ENCODE measurements at places on chromosomes 12 and 14.
A peak's percentile ranks its signal among the peaks of the same experiment; 100 is the strongest.

GRCh38 chr12:22529281-22530060 is 14.9 kb downstream of the C2CD5 start:
- no peak for DNase-seq

GRCh38 chr14:104941508-104942365 is 17.1 kb downstream of the PLD4 start:
- DNase-seq = no peak

GRCh38 chr14:30349520-30349919 is 209.4 kb upstream of the G2E3 start:
- no peak for DNase-seq

DNA sequence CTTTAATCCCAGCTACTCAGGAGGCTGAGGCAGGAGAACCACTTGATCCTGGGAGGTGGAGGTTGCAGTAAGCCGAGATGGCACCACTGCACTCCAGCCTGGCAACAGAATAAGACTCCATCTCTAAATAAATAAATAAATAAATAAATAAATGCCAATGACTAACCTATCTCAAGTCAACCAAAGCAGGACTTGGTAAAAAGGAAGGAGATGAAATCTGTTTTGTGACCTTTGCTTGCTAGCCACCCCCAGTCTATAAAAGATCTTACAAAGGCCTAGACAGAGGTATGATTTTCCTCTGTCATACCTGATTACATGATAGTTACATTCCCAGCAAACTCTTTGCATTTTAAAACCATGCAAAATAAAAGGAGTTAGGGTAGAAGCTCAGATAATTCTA is 13.5 kb upstream of the METTL17 start:
- no peak for DNase-seq

DNA sequence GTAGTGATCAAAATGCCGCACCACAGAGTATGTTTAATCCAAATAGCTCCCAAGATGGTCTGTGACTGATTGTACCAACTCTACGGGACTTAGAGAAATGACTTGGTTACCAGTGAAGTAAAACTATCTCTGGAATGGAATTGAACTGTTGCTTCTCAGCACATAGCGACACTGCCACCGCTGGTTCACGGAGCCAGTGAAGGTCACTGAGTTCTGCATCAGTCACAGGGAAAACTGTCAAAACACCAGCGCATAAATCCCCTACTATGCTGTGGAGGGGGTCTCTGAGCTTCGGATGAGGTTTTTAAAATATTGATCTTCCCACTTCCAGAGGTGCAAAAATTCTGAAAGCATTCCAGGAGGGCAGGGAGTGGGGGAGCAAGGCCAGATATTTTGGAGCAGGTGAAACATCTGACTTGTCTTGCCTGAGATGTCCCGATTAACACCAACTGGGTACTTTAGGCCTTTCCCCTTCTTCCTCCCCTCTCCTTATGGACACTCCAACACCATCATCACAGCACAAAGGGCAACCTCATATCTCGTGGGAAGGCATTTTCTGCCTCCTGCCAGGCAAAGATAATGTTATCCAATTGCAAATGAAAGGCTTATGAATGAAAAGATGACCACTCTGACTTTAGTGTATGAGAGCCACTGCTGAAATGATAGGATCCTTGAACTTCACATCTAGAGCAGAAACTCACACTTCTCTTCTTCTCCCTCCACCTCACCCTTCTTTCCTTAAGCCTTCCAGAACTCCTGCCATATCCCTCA is 2.0 kb upstream of the PLXNC1 start:
- no peak for DNase-seq

DNA sequence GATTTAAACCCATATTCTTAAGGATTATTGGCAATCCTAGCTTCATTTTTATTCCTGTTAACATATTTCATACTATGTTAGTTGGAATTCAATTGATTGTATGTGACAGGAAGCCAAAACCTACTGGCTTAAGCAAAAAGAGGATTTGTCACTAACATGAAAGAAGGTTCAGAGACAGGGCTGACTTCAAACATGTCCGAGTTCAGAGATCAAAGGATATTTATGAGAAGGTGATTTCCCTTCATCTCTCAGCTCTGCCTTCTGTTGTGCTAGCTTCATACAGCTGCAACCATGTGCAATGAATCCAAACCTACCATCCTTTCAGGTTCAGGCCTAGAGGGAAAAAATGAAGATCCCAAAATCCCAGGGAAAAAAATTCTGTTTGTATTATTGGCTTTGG is 349.7 kb downstream of the ATP23 start:
- no peak for DNase-seq

- no peak for DNase-seq
These were observed 14.7 kb downstream of the PIK3C2G start for GRCh38 chr12:18275981-18276380.

DNA sequence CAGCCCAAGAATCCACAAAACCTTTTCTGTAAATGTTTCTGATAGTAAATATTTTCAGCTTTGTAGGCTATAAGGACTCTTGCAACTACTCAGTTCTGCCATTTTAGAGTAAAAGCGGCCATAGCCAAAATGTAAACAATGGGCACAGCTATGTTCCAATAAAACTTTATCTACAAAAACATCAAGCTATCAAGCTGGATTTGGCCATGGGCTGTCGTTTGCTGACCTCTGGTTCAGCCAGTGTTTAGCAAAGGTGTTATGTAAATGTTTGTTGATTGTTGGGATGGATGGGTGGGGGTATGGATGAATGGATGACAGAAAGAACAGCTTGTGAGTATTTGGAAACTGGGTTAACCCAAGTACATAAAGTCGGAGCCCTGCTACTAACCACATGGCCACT is 111.1 kb upstream of the VRK1 start:
- no peak for DNase-seq

- DNase-seq = no peak
These were observed 613.7 kb downstream of the DIO2 start for GRCh38 chr14:79597566-79597965.

- DNase-seq = no peak
These were observed 13.3 kb upstream of the RARG start for GRCh38 chr12:53245286-53245685.

DNA sequence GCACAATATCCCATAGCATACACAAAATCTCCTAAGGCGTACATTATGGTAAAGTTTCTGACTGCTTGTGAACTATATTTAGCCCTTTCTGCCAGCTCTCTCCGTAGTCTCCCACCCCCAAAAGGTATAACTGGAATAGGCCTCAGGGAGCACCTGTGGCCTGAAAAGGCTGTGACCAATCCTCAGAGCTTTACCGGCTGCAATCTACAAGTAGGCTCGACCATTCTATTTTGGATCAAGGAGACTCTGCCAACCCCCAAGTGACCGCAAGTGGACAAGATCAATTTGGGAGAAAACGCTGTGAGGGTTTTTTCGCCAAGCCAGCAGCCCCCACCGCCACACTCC is 1.2 kb downstream of the PPTC7 start:
- DNase-seq = no peak

GRCh38 chr12:9702255-9702654 is 30.6 kb downstream of the CLECL1 start:
- peak; percentile 53 for DNase-seq

GRCh38 chr12:14777271-14777670 is 26.0 kb downstream of the WBP11 start:
- DNase-seq = no peak

DNA sequence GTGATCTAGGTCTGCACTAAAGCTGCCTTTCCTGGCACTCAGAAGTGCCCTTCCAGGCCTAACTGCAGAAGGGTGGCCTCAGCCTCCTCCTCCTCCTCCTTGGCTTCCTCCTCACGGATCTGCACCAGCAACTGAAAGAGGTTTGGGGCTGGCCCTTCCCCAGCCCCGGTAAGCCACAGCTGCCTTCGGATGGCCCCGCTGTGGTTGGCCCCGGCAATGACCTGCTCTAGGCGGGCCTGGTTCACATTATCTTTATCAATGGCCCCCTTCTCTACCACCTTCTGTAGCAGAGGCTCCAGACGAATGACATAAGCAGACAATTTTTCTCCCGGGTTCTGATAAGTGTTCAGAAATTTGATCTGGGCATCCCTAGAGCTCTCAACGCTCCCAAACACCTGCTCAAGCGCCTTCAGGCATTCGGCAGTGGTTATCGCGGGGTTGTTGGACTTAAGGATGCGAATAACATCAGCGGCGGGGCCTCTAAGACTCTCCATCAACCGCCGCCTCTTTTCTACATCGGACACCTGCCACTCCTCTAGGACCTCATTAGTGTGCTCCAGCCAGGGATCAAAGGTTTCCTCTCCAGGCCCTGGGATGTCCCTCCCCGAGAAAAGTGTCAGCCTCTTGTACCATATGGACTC is 1.5 kb downstream of the PNMA1 start:
- DNase-seq = peak; percentile 66

DNA sequence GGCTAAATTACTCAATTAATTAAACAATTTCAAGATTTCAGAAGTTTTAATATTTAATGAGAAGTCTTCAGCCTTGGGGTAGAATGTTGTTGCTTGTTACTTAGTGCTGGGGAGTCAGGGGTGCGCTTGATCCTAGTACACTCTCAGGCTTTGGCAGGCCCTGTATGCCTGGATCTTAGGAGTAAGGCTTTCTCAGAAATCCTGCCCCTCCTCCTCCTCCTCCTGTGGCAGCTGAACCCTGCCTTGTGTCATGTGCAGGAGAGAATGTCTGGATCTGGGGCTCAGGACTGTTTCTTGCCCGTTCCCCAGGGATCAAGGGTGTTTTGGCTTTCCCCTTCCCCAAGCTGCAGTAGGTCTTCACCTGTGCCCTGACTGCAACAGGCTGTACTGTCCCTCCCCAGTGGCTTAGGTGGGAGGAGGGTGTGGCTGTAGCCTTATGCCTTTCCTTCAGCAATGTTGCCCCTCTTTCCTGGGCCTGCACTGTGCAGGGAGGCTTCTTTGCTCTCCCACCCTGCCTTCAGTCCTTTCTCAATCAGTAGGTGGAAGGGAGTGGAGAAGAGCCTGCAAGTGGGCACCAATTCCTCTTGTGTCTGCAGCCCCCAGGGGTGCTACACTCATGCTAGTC is 108.2 kb downstream of the SLC38A6 start:
- DNase-seq = no peak

- DNase-seq = no peak
These were observed 919.0 kb downstream of the GALC start for GRCh38 chr14:87073880-87074570.

- DNase-seq = no peak
These were observed 54.8 kb downstream of the PPFIBP1 start for GRCh38 chr12:27578689-27579372.

- no peak for DNase-seq
These were observed 81.5 kb downstream of the ESR2 start for GRCh38 chr14:64212666-64213065.

GRCh38 chr12:52419656-52420055 is 13.5 kb upstream of the KRT82 start:
- no peak for DNase-seq

GRCh38 chr14:34883954-34884353 is 8.8 kb upstream of the BAZ1A start:
- no peak for DNase-seq

DNA sequence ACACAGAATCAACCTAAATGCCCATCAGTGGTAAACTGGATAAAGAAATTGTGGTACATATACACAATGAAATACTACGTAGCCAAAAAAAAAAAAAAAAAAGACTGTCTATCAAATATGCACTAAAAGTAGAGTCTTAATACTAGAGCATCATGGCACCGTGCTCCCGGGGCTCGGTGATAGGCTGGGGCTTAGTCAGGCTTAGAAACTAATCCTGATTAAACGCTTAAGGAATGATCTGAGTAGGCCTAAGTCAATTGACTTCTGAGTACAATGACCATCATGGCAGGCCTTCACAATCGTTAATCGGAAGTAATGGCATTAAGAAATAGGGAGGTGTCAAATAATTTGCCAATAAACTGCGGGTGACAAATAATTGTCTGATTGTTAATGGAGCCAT is 9.7 kb downstream of the PLBD1 start:
- DNase-seq = no peak

DNA sequence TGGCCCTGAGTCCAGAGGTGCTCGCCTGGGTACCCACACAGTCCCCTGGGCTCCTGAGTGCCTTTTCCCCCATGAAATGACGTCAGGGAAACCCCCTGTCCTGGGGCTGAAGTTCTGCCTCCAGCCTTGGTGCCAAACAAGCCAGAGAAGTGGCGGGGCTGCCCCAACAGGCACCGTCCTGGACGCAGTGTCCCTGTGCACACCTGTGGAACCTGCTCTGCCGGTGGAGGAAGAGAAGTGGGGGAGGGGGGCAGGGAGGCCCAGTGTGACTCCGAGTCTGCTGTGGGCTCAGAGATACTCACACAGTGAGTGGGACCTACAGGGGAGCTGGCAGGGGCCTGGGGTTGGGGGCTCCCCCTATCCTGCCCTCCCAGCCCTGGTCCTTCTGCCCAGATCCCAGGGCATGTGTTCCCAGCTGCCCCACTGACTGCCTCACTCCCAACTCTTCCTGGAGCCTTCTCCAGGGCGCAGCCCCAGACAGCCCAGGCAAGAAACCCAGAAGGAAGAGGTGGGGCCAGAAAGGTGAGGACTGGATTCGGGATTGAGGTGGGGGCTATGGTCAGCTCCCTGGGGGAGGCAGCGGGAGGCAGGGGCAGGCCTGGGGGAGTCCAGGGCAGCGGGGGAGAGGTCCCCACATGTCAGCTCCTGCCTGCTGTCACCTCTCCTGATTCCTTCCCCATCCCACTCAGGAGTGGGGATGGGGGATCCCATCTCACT is 24.7 kb downstream of the CCDC85C start:
- no peak for DNase-seq

- DNase-seq = no peak
These were observed 170.3 kb downstream of the GRIN2B start for GRCh38 chr12:13811061-13811460.

- DNase-seq = no peak
These were observed 98.9 kb downstream of the DENND5B start for GRCh38 chr12:31491841-31492598.

All from stimulated activated naive CD8-positive, alpha-beta T cell treated with anti-CD3 and anti-CD28 coated beads, Interleukin-15, Interleukin-2, amounts not matched to agents 100 U/mL and 50 U/mL, for 24 hours (primary cell).